ENCODE measurements at places on chromosomes 5 and 9.

DNA sequence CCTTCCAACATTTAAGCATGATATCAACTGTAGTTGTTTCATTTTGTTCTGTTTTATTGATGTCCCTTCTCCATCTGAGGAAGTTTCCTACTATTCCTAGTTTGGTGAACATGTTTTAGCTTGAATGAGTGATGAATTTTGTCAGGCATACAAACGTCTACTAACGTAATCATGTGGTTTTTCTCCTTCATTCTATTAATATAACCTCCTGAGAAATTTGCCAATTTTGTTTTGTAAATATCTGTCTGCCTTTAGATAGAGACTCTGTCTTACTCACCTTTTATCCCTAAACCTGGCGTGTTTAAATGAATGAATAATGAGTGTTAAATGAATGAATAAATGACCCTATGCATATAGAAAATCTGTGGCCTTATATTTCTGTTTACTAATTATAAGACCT is 26.5 kb upstream of the NREP start:
- DNase-seq = no peak

DNA sequence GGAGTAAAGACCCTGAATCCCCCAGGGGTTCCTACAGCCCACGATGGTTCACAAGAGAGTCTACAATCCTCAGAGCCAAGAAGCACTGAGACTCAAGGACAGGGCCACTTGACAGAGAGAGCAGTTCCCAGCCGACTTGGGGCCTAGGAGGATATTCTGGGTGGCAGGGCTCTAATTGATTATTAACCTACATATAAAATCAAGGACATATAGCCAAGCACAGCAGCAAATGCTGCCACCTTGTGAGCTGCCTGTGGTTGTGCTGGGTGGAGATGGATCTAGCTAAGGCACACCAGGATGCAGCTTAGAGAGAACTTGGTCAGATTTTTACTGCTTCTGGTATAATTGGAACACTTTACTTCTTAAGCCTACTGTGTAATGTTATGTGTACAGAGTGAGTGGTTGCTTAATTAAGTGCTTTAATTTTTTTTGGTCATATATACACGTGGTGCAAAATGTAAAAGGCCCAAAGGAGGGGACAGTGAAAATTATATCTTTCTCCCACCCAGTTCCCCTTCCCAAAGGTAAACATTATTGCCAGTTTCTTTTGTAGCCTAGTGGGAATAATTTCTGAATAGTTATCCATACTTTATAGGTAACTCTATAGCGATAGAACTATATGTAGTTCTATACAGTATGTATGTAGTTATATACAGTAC is 78.8 kb downstream of the F2RL2 start:
- DNase-seq = no peak

DNA sequence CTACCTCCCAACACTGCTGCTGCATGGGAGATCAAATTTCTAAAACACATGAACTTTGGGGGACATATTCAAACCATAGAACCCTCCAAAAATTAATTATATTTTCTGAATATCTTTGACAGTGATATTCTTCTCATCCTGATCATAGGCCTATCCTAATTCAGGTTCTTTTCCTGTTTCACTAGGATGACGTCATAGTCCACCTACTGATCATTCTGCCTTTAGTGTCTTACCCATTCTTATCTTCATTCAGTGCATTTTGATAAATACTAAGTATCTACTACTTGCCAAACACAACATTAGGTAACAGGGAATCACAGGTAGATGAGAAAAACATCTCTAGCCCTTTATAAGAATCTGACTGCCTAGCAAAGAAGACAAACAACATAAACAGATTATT is 179.1 kb upstream of the PRLR start:
- DNase-seq = no peak

- no peak for DNase-seq
Observed at GRCh38 chr5:133652951-133653759, 40.8 kb upstream of the FSTL4 start.

DNA sequence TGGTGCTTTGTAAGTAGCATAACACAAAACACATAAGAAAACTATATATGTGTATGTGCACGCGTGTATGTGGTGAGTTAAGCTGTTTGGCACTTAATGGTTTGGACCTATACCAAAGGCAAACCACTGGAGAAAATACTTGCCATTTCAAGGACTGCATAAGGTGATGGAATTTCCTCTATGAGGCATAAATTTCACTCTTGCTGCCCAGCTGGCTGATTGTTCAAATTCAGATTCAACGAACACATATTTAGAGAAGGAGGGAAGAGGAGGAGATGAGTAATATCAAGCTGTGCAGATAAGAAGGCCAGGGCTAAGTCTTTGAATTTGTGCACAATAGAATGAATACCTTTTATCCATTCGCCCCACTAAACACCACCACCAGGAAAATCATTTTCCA is 470.6 kb upstream of the MPDZ start:
- DNase-seq = no peak

GRCh38 chr5:132746954-132747615 is at the start of gene CCNI2:
TSS of gene CCNI2 (plus strand) at chr5:132747426. CDS start at chr5:132747496, 70 bp downstream.
- DNase-seq = no peak

DNA sequence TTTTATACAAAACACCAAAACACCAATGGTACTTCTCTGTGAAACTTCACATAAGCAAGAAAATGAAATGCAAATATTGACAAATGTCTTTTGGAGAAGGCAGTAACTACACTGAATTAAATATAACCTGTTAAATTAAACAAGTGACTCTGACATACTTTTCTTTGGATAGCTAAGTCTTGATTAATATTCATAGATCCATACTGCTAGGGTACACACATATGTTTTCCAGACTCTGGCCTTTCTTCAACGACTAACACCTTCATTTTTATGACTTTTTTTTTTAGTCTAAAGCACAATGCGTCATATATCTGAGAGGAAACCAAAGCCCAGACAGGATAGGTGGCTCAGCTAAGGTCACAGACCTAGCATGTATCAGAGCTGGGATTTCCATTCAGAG is 263.7 kb downstream of the TENT4A start:
- DNase-seq = no peak

- no peak for DNase-seq
Observed at GRCh38 chr9:134172198-134173126, 8.1 kb upstream of the RNU6ATAC start.

Data from NCI-H1930 (cell line).